ENCODE measurements at places on chromosomes 3 and 15. TPM values are rescaled to one million over a fixed set of nuclear protein-coding genes. Genes with fewer than 3 reads are reported as not detected.

GASK1A gene
- 11.4 TPM for total RNA-seq

MYZAP gene
- total RNA-seq = 0.64 TPM

FOXL2 gene
- total RNA-seq = 0.45 TPM

LRTM1 gene
- not detected for total RNA-seq

TTC23 gene
- total RNA-seq = 19.7 TPM

Data from cerebellum (tissue), 4 donors.